ENCODE measurements at places on chromosomes 2 and 18. TPM values are rescaled to one million over a fixed set of nuclear protein-coding genes. Genes with fewer than 3 reads are reported as not detected.

GRCh38 chr2:48519593-48519992 lies 10.4 kb upstream of the STON1 start:
- DNase-seq, result no peak

DNA sequence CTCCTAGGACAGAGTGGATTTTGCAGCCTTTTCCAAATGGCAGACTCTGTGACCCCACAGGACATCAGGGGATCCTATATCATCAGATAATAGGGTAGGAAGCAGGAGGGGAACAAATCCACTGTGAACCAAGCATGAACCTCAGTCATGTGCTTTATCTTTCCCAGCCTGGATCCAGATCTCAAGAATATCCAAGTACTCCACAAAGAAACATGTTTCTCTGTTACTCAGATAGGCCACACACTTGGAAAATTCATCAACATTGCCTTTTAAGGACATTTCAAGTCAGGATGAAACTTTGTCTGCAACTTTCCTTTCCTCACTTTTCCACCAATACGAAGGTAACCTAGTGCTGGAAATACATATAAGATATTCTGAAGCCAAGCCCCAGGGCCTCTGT lies 85.8 kb downstream of the RDH14 start:
- no peak for DNase-seq

DNA sequence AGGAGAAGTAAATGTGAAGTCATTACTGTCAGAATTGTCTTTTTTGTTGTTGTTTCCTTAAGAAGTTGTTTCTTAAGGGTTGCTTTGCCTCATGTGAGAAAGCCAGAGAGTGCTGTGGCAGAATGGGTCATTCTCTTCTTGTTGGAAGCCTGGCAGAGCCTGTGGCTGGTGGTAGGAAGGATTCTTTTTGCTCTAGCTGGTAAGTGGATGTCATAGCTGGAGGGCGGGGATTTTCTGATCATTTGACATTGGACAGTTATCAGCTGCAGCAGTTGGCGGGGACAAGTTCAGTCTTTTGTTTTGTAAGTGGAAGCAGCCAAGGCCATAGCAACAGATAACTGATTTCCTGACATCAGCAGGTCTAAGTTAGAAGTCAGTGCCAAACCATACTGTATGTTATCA lies 5.5 kb upstream of the RMDN2 start:
- no peak for DNase-seq

GRCh38 chr2:54605836-54606235 lies 117.6 kb upstream of the EML6 start:
- DNase-seq, result no peak

DNA sequence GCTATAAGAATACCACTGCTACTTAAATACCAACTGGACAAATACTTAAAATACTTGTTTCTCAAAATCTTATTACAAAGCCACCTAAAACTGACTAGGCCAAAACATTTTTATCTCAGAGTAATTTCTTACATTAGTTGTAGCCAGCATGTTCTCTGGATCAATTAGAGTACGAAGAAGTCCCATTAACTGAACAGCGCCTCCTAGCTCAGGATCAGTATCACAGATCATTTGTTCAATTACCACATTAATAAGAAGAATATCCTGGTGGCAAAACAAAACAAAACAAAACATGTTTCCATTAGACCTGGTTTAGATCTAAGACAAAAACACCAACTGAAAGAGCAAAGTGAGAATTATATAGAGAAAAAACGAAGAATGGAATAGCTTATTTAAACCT lies 36.0 kb downstream of the PPP4R3B start:
- no peak for DNase-seq

- peak; percentile 61 for DNase-seq
Observed at GRCh38 chr2:103401621-103402020, 639.8 kb downstream of the TMEM182 start.

DNA sequence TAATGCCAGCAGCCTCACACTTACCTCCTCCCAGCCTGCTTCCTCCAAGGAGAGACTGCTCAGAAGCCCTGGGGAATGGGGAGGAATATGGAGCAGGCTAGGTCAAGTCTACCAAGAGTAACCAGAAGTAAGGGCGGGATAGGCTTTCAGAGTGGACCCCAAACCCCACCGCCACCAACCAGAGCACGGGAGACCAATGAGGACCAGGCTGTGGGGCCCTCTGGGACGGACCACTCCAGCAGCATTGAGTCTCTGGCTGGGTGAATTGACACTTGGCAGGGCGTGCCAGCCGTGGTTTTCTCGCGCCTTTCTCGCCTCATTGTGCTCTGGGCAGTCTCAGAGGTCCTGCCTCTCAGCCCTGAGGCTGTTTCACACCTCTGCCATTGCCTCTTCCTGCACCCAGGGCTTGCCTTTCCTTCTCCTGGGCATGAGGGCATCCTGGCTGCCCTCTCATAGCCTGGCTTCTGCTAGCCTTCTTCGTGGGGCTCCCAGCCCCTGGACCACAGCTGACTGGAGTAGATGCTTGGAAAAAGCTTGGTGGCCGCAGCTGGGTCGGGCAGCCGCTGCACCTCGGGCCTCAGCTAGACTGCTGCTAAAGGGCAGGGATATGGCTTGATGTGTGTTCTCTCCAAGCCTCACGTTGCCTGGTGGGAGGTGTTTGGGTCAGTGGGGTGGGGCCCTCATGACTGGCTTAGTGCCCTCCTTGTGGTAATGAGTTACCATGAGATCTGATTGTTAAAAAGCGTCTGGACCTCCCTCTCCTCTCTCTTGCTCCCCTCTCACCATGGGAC lies 40.5 kb upstream of the HS6ST1 start:
- DNase-seq, result no peak

DNA sequence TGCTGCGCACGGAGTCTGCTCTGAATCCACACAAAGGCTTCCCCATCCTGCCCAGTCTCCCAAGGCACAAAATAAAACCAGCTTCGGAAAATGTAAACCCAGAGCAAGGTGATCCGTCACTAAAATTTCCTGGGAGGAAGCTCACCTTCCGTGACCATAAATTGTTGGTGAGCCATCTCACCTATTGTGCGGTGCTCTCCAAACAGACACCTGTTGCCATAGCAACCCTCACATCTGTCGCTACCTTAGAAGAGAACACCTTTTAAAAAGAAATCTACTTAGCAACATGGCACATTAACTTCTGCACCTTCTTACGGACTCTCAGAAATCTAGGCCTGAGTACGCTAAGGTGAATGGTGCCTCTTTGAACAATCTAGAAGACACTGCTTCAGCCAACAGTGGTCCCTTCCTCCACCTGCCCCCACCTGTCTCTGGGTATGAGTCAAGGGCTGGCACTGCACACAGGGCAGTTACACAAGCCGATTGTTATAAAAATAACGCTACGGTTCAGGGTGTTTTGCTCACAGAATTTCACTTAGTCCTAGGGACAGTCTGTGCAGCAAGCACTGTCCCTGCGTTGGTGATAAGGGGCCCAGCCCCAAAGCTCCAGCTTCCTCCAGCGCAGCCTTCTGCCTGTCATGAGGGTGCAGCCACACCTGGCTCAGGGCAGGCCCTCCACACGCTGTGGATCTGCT lies 114.9 kb upstream of the ID2 start:
- DNase-seq, result no peak

GRCh38 chr2:110707386-110707965 lies 24.9 kb upstream of the ACOXL start:
- no peak for DNase-seq

GRCh38 chr2:223100061-223100511 lies 48.1 kb downstream of the KCNE4 start:
- DNase-seq, result no peak

GRCh38 chr18:10458691-10459090 lies 4.3 kb downstream of the APCDD1 start:
- DNase-seq, result no peak

GRCh38 chr2:148508878-148509287 lies 135.7 kb upstream of the EPC2 start:
- DNase-seq, result no peak

- DNase-seq, result no peak
Observed at GRCh38 chr2:18899725-18900124, 310.4 kb upstream of the NT5C1B start.

- no peak for DNase-seq
Observed at GRCh38 chr2:130371723-130372054, 15.8 kb downstream of the PTPN18 start.

DNA sequence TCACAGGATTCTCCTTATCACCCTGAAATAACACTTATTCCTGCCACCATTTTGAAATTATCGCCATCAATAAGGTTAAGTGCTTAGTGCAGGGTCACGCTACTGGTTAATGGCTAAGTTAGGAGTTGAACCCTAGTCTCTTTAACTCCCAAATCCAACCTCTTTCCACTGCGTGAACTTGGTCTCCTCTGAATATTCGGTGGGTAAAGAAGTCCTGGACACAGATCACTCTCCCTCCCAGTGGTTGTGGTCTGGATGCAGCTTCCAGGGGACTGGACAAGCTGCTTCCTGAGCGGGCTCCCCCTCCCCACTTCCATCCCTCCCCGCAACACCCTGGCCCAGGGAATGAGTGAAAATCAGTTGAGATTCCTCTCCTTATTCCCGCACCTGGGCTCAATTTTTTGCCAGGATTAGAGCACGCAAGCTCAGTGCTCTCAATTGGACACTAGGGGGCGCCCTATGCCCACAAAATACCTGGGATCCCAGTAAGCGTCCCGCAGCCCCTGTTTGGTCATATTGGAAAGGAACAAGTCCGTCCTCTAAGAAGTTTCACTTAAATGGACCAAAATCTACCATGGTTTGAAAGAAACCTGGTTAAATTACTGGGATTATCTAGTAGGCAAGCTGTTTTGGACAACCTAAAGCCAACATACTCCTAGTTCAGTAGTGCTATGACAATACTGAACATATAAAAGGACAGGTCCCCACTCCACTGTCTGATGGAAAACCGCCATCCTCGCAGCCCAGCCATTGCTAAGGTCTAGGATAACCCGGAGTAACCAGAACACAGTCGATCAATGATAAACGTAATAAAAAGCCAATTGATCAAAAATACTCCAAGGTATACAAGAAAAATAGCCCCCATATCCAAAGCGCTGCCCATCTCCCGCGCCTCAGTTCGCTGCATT lies 40.4 kb downstream of the DHRS9 start:
- peak; percentile 87 for DNase-seq

DNA sequence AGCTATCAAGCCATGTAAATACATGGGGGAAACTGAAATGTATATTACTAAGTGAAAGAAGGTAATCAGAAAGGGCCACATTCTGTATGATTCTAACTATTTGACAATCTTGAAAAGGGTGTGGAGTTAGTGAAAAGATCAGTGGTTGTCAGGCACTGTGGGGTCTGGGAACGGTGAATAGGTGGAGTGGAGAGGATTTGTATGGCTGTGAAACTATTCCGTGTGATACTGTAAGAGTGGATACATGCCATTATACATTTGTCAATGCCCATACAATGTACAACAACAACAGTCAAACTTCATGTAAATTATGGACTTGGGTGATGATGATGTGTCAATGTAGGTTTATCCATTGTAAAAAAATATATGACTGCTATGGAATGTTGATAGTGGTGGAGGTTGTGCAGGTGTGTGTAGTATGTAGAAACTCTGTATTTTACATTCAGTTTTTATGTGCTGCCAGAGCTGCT lies 1116.2 kb downstream of the SUCLG1 start:
- no peak for DNase-seq

- DNase-seq, result no peak
Observed at GRCh38 chr2:127058954-127059252, 48.1 kb downstream of the BIN1 start.

DNA sequence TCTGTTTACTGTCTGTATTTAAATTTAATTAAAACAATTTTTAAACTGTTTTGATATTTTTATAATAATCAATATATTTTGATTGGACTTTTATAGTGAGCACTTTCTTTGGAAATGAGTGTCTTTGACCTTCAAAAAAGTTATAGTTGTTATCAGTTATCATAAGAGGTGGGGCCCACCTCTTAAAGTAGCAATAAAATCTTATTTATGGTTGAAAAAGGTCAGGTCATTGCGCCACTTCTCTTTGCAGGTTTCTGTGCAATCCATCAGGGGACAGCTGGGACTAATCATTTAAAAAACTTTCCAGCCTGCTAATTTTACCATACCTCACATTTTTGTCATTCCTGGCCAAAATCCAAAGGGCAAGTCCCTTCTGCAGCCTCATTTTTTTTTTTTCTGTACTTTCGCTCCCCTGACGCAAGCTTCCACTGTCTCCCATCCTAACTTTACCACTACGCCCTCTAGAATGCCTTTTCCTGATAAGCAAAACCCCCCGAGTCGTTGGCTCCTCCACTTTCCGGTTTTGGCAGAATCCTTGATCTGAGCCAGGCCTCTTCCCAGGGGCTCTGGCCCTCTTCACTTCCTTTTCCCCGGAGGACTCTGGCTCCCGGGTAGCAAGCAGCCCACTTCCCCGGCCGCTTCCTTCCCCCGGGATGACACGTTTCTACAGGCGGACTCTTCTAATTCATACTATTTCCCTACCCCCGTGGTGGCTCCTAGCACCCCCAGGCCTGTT lies 1.1 kb upstream of the SEH1L start:
- DNase-seq, result peak; percentile 47

DNA sequence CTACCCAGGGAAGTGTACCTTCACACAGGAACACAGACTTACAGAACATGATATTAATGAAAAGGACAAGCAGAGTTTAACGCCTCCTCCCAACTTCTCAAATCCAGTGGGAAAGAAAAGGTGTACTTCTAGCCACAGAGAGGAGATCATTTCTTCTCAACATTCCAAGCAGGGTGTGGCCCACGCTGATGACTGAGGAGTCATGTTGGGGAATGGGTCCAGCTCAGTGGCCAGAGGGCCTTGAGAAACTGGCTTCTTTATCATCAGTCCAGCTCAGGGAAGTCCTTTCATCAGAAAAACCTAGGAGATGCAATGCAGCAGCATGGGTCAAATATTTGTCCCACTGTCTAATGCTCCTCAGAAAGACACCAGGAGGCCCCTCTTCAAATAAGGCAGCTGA lies 63.0 kb downstream of the RBM43 start:
- no peak for DNase-seq

DNA sequence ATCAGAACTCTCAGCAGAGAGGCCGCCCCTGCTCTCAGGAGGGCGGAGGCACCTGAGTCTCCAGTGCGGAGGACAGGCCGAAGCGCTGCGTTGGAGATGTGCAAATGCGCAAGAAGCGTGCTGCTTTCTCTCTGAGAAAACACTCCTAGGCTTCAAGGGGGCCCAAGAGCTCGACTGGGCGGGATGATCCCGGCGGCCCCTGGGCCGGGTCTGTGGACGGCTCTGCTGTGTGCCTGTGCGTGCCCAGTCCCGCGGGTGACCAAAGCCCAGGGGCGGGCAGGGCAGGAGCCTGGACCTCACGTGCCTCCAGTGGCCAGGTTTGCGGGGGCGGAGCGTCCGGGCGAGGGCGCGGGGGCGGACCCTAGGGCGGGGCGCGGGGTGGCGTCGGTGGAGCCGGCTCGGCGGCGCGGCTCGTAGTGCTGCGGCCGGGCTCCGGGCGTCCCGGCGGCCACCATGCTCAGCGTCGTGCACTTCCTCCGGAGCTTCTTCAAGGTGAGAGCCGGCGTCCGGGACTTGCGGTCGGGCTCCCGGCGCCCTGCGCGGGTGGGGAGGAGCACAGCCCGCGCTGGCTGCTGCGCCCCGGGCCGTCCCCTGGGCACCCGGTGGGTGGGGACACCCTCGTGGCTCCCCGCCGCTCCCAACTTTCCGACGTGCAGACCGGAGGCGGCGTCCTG lies at the start of gene ARHGEF4:
Gene ARHGEF4 (plus strand): TSS at position 414 of the 674 bp plus-strand sequence. CDS start 40 bp downstream, at position 454.
- peak; percentile 82 for DNase-seq

Gene DSG4
- not detected for total RNA-seq

Gene TMEM37
- total RNA-seq, result 9.6 TPM

Gene LONRF2
- total RNA-seq, result 0.33 TPM

Gene ZNF396
- 1.0 TPM for total RNA-seq

All from WTC11 (cell line).